ENCODE measurements at places on chromosomes 11 and 22.

DNA sequence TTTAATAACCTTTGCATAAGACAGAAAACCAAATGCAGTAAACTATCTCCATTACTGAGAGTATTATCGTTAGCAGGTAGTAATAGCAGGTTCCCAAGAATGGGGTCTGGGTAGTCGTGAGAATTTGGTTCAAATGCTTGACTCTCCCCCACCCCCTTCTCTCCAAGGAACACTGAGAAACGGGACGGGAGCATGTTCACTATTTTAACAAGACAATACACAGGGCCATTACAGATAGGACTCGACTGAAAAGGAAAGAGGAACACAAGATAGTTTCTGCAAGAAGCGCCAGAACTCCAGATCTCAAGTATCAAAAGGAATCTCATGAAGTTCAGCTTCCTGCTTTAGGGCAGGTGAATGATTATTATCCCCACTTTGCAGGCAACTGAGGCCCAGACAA, 27.0 kb downstream of the KMT5B start:
- DNase-seq = no peak

DNA sequence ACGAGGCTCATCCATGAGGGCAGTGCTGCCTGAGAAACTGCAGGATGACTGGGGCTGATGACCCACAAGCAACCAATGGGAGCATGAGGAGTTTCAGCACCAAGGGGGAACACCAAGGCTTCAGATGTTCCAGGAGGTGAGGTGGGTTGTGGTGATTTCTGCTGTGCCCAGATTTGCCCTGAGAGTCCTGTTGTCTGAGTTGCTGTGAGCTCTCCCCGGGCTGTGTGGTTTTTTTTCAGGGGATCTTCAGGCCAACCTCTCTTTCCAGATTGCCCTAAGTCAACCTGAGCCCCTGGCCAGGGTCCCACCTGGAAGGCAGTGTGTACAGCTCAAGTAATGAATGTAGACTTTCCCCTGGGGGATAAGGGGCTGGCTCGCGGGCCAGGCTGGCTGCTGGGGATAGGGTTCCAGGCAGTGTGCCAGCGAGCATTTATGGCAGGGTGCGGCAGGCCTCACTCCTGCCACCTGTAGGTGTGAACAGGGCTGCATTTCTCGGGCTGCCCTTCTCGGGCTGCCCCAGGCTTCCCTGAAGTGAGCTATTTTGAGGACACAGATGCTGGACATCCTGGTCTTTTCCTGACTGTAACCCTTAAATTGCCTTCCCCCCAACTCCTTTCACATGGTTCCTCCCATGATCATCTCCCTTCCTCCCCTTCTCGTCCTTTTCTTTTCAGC, 9.8 kb downstream of the SLC22A6 start:
- no peak for DNase-seq

GRCh38 chr11:65578134-65578533, 2.3 kb downstream of the EHBP1L1 start:
- DNase-seq = no peak

GRCh38 chr11:103961010-103961409, 75.4 kb upstream of the DDI1 start:
- no peak for DNase-seq

GRCh38 chr11:46808799-46809431, 37.2 kb downstream of the CKAP5 start:
- peak; percentile 28 for DNase-seq

DNA sequence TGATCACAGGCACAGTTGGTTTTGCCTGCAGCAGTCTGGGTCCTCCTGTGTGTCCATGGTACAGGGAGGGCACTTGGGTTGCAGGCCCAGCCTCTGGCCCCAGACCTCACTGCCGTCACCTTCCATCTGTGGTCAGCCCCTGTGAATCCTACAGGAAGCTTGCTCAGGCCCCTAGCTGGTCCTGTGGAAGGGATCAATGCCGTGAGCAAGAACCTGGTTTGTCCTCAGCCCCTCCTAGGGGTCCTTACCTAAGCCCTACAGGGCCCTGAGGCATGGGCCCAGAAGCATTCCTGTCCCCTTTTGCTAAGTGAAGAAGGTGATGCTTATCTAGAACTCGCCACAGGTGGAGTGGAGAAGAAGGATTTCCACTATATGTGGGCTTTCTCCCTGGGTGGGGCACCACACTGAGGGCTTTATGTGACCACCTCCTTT, 29.9 kb downstream of the MED15 start:
- DNase-seq = no peak

GRCh38 chr22:44449061-44449682, 48.9 kb downstream of the RTL6 start:
- DNase-seq = no peak

GRCh38 chr11:1705126-1706052, 8.4 kb downstream of the KRTAP5-6 start:
- DNase-seq = no peak

GRCh38 chr11:1568441-1568911, 3.6 kb downstream of the DUSP8 start:
- peak; percentile 53 for DNase-seq

- no peak for DNase-seq
These were observed 53.1 kb upstream of the GRK2 start for GRCh38 chr11:67213178-67213621.

GRCh38 chr11:8878771-8879170, 32.2 kb upstream of the AKIP1 start:
- no peak for DNase-seq

DNA sequence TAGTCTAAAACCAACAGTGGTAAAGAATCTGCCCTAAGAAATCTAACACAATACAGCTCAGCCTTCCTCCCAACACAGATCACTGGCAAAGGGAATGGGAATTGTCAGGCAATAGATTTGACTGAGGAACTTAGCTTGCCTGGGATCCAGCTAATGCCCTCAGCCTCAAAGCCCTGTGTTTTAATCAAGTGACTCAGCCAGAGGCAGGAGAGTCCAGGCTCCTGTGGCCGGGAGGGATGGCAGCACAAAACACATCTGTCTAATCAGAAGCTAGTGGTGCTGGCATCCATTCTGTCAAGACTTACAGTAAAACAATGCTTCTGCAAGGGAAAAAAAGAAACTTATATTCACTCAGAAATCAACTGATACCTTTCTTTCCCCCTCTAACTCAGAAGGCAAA, 5.6 kb downstream of the SYTL2 start:
- DNase-seq = no peak

GRCh38 chr11:95100191-95100648, 10.6 kb downstream of the ENDOD1 start:
- no peak for DNase-seq

- no peak for DNase-seq
These were observed 6.7 kb downstream of the KCNE3 start for GRCh38 chr11:74460481-74461154.

DNA sequence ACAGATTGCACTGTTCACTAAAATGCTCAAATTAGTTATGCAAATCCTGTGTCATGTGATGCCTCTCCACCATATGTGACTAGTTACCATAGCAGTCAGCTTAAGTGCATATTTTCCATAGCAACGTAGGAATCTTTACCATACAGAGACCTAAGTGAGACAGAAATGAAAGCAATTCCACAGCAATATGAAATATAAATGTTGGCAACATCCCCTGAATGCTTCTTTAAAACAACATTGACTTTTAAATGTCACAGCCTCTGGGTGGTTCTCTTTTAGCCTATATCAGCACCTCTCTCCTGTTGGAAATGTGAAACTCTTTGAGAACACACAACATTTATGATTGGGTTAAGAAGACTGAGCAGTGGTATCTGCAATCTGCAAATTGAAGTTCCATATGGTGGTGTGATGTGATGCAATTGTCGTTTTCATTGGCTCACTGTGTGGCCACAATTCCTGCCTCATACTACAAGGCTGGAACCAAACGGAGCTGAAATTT, 814.6 kb downstream of the DLG2 start:
- no peak for DNase-seq

DNA sequence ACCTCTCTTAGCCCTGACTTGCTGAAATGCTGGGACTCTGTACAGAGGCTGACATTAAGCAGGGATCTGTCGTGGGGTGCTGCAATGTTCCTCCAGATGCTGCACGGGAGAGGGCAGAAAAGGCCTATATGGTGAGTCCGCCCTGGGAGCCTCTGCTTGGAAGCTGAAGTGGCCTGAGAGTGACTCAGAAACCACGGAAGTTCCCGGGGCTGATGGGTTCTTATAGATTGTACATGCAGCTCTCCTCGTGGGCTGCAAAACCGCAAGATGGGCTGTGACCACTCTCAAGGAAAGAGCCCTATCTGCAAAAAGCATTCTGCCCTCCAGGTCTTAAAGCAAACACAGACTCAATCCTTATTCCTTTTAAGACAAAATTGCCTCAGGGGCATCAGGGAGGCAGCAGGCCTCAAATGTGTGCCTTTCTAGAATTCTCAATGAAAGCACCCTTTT, 5.8 kb upstream of the SLC43A3 start:
- DNase-seq = no peak

- DNase-seq = no peak
These were observed at the start of gene MUC6 for GRCh38 chr11:1036303-1036923. TSS of gene MUC6 (minus strand) at chr11:1036718. CDS start at chr11:1036655, 63 bp downstream.

DNA sequence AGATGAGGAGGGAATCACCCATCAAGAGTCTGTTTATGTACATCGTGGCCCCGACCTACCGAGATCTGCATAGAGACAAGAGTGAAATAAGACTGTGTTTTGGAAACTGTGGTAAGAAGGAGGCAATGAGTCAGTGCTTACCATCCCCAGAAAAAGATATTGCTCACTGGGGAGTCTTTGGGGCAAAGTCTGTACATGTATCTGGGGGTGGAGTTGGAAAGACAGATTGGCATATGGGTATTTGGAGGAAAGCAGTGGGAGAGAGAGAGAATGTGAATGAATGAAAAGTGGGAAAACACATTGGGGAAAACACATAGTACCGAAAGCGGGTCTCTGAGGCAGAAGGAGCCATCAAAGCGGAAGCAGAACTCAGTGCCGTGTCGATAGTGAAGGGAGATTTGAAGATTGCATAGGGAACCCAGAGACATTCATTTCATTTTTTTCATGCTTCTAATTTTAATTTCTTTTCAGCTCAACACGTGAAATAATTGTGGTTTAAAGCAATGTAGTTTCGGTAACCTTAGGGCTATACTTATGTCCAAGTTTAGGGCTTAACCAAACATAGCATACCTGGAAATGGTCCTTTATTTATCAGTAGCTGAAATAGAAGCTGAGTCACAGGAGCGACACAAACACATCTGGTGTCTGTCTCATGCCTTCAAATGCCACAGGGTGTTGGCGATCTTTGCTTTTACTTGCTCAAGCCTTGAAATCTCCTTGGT, 98.6 kb upstream of the CD44 start:
- peak; percentile 51 for DNase-seq

DNA sequence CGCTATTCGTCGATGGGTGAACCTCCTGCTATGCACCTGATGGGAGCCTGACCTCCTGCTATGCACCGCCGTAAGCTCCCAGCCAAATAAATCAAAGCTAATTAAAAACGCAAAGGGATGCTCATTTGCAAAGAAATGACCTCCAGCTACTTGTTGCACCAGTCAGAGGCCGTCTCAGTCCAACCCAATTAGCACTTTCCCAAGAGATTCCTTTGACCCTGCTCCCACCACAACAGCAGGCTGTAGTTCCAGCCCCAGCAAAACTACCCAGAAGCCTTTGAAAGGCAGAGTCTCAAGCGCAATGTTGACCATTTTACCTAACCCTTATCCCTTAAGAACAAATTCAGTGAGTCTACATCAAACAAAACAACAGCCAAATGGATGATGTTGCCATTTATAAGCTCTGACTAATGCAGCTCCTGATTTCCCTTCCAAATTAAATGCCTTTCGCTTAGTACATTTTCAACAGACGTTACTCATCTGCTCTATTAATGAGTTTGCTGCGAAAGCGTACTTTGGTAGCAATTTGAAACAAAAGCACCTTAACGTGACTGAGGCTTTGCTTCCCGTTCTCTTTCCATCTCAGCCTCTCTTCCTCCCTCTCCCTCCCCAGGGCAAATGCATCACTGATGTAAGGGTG, 17.2 kb upstream of the BSX start:
- DNase-seq = no peak

DNA sequence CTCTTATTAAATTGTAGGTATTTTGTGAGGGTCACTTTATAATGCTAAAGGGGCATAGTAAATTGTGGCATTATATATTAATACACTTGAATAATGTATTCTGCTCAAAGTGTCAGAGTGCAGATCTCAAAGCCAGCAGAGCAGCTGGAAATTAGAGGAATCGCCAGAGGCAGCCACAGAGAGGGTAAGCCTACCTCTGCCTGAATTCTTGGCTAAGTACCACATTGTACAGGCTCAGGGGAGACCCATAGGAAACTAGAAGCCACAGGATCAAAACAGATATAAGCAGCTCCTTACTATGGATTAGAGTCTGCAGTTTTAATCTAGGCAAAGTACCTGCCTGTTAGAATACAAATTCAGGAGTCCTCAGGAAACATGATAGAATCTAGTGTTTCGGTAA, 249.3 kb downstream of the DDX10 start:
- no peak for DNase-seq

DNA sequence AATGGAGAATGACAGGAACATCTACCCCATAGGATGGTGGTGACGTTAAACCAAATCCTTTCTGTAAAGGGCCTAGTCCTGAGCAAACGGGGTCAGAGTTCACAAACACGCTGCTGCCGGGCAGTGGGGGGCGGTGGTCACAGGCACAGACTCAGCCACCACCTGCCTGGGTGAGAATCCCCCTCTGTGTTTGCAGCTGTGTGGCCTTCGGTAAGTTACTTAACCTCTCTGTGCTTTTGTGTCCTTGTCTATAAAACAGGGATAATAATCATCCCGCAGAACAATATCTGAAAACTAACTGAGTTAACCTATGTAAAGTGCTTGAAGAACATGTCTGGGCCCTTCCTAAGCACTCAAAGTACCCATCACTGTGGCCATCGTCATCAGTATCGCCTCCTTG, 26.0 kb upstream of the PDGFB start:
- no peak for DNase-seq

GRCh38 chr11:79466411-79466810, 25.6 kb upstream of the TENM4 start:
- no peak for DNase-seq

GRCh38 chr11:119367661-119368120, 13.8 kb downstream of the USP2 start:
- DNase-seq = no peak

DNA sequence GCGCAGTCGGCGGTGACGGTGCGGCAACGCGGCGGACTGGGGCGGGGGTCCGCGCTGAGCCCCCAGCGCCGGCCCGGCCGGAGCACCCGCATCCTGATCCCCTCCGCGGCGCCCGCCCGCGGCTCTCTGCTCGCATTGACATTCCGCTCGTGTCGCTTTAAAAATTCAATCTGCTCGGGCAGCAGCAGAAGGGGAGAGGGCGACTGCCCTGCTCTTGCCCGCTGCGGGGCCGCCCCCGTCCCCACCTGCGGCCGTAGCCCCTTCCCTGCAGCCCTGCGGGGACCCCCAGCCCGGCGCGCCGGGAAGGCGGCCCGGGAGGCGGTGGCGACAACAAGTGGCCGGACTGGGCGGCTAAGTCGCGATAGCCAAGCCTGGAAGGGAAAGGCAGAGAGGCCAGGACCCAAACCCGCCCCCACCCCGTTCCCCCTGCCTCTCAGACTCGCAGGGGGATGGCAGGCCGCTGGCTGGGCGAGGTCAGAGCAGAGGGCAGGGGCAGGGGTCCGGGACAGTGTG, 1.1 kb downstream of the CABP7 start:
- no peak for DNase-seq

GRCh38 chr11:79694368-79694767, 253.5 kb upstream of the TENM4 start:
- DNase-seq = no peak
